AG04449 (cell line): ENCODE measurements at places on chromosomes 1 and 21.

DNA sequence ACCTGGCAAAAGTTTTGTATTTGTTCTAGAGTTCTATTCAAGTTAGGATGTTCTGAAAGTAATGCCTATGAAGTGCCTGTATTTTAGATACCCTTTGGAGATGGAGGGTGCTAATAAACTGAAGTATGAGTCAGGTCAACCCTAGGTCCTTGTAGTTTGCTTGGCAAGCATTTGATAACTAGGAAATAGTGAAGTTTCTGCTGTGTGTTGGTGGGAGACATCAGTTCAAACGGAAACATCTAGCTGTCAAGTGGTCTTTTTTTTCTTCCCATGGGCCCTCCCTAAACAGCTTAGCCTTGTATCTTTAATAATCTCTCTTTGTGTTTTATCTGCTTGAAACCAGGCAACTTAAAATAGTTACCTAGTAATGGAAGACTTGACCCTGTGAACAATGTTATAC lies 4.5 kb downstream of the MRPS6 start:
- DNase-seq: no peak

DNA sequence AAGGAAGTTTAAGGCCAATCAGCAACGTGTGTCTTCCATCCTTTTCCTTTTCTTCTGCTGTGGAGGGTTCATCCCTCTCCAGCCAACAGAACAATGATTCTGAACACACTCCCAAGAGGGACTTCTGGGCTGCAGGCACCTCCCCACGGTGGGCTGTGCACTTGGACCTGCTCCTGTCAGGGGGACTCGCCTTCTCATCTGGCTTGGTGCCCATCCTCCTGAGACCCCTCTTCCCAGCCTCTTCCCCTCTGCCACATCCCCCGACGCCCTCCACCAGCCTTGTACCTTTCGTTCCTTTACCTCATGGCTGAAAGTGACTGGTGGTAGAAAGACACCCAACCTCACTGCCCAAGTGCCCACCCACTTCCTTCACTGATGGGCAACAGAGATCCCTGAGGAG lies 26.0 kb upstream of the SLAMF9 start:
- no peak for DNase-seq

- DNase-seq: no peak
Observed at GRCh38 chr1:184693011-184693410, 61.6 kb downstream of the EDEM3 start.

GRCh38 chr1:234724516-234725176 lies 114.7 kb upstream of the IRF2BP2 start:
- no peak for DNase-seq

GRCh38 chr1:115317101-115318012 lies 20.7 kb downstream of the NGF start:
- no peak for DNase-seq

DNA sequence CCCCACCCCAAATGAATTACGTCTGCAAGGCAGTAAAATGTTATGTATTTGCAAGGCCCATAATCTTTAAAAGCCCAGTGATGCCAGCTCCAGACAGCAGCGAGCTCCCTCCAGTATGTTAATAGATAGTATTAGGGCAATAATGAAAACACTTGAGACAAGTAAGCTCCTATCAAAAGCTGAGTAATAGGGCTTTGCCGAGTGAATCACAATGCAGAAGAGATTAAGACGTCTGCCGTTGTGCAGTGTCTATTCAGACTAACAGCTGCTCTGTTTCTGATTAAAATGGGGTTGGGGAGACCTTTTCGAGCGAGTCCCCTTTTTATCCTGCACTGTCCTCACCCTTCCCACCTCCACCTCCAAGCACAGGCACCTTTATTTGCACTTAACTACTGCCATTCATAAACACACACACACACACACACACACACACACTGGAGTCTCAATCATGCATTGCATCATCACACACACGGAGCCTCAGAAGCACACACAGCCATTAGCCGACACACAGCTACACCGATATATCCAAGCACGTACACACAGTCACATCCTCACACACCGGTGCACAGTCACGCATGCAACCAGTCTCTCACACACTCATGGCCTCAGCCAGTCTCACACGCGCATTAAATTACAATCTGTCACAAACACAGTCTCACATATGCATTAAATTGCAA lies 46.0 kb upstream of the FOXO6 start:
- peak; percentile 36 for DNase-seq

- DNase-seq: no peak
Observed at GRCh38 chr1:233368106-233368788, 40.7 kb downstream of the MAP3K21 start.

- no peak for DNase-seq
Observed at GRCh38 chr1:70487910-70488665, 77.0 kb downstream of the CTH start.
